ENCODE measurements at places on chromosomes 3 and 15.

GRCh38 chr3:185825639-185826481 lies 1.0 kb upstream of the IGF2BP2 start:
- no peak for DNase-seq

DNA sequence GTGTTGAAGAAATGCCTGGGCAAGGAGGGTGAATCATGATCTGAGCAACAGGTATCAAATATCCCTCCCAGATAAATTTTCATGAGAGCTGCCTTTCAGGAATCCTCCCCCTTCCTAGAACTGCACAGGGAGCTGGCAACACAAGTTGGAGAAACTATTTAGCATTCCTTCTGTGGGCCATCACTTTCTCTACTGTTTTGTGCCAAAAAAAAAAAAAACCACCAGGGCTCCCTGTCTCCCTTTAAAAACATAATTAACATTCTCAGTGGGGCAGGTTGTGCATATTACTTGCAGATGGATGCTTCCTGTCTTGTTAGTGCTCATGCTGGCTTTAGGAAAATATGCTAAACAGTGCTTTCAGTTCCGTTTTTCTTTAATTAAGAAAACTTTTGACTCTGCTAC lies 234.9 kb upstream of the LMCD1 start:
- DNase-seq = no peak

DNA sequence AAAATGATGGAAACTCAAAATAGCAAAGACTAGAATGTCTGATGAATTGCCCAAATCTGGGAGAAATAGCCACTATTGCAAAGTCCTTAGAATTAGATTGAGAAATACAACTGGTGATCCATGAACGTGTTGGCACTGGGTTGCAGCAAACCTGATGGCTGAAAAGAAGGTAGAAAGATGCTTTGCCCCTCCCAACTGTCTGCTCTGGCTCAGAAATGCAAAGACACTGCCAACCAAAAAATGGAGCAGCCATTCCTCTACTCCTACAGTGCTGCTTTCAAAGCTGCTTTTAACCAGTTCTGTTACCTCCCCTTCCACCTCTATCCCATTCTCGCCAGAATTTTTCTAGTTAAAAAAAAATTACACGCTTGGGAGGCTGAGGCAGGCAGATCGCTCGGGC lies 60.7 kb downstream of the CPA3 start:
- DNase-seq = no peak

GRCh38 chr3:5388091-5388490 lies 200.6 kb downstream of the EDEM1 start:
- DNase-seq = peak; percentile 30

DNA sequence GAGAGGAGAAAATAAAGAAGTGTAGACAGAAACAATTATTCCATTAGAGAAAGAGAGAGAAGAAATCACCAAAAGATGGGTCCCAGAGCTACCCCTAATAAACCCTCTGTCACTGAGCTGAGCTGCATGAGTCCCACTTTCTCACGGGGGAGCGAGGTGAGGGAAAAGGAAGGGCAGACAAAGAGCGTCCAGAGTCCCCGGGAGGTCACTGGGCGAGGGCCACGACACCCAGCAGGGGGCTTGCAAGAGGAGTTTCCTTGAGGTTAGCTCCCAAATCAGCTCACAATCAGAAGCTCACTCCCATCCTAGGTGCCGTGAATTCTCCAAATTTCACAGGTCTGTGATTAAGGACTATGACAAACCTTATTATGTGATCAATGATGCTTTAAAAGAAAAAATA lies 62.3 kb downstream of the XXYLT1 start:
- no peak for DNase-seq

DNA sequence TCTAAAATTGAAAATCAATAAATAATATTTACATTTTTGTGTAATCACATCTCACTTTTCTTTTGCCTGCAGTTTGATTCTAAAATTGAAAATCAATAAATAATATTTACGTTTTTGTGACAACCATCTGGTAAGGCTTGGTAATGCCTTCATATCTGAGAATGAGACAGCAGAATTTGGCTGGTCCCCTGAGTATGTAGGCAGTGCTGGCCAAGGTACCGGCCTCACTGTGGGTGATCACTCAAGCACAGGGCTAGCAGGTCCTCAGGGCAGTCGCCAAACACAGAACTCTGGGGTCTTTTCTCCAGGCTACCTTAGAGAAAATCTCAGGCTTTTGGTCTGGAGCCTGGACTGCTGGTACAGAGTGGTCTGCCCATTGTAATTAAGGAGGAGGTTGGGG lies 26.2 kb downstream of the RTP3 start:
- DNase-seq = no peak

- no peak for DNase-seq
Measured at GRCh38 chr3:192933779-192934460, 16.3 kb upstream of the MB21D2 start.

- no peak for DNase-seq
Measured at GRCh38 chr3:34015204-34016142, 217.0 kb downstream of the PDCD6IP start.

DNA sequence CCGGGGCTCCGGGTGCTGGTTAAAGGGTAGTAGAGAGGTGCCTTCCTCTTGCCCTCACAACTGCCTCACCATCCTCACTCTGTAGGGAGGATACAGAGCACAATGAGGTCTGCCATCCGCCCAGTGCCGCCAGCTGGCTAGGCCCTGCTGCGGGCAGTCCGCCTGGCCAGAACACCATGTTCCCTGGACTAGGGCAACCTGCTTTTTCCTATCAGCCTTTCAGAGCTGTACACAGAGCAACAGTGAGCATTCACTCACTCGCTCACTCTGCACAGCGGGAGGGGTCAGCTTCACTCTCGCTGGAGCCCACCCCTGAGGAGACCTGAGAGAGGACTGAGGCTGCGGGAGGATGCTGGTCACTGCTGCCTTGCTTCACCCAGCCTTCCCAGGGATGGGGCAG lies 218.7 kb upstream of the CHRNA7 start:
- DNase-seq = no peak

DNA sequence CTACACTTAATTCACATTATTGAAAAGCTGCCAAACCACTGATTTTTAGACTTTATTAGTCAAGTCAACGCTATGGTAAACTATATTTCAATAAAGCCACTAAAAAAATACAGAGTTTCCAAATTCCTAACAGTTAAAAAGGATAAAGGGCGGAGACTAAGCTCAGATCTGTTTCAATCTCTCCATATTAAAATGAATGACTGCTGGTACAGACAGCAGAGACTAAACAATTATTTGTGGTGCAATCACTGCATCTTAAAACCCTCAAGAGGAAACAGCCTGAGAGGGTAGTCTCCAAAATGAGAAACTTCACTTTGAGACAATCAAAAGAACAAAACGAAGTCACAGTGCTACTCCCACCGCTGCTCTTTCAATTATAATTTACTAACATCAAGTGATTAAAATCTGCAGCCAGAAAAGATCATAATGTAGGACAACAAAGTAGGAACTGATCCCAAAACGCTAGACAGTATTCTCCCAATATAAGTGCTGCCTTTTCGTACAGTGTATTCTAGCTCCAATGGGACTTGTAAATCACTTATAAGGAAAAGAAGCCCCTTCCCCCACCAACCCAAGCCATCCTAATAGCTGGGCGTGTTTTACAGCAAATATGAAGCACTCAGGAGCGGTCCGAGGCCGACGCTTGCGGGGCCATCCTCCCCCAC lies 1.2 kb downstream of the UBP1 start:
- no peak for DNase-seq

DNA sequence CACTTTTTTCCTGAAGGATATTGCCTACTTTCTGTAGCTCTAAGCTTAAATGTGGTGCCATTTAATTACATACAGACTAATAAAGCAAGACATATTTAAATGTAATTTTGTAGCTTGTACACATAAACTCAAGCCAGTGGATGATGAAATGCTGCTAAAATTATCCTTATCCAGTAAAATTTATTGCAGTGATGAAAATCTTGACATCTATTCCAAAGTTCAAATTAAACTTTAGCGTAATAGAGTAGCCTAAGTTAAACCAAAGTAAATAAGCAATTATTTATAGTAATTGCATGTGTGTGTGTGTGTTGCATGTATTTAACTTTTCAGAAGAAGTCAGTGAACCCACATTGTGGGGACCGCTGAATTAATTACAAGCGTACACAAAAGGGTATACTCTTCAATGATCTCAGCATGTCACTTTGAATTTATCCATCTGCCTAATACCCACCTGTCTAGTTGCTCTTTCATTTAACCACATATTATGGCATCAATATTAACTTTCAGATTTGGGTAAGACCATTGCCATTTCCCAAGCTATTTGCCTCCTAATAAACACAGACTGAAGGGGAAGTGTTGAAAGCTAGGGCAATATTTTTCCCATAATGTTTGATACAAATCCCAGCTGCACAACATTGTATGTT lies 85.0 kb downstream of the MECOM start:
- no peak for DNase-seq

- no peak for DNase-seq
Measured at GRCh38 chr3:81173514-81173913, 587.9 kb downstream of the GBE1 start.

- no peak for DNase-seq
Measured at GRCh38 chr3:7576071-7576470, 715.2 kb downstream of the GRM7 start.

DNA sequence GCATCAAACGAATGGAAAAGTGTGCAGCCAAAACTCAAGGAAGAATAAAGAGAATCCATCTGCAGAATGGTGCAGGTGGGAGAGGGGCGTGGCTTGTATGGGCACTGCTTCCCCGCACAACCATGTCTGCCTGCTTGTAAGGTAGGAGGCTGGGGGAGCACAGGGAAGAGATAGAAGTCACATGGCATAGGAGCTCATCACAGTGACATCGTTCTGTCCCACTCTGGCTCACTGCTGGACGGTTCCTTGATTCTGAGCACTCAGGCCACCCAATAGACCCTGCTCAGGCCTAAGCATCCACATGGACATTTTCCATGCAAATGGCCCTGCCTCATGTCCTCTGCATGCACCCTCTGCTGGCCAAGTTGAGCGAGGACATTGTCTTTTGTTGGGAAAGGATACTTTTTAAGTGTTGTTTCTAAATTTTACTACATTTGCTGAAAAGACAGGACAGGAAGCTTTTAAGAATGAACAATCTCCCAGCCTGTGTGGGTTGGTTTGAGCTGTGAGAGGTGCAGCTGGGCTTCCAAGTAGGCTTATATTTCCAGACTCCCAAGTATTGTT lies 3.1 kb downstream of the MYLK start:
- no peak for DNase-seq

GRCh38 chr3:58863206-58863605 lies 186.6 kb downstream of the CFAP20DC start:
- DNase-seq = no peak

- DNase-seq = no peak
Measured at GRCh38 chr15:40985541-40986330, 32.5 kb downstream of the CHAC1 start.

DNA sequence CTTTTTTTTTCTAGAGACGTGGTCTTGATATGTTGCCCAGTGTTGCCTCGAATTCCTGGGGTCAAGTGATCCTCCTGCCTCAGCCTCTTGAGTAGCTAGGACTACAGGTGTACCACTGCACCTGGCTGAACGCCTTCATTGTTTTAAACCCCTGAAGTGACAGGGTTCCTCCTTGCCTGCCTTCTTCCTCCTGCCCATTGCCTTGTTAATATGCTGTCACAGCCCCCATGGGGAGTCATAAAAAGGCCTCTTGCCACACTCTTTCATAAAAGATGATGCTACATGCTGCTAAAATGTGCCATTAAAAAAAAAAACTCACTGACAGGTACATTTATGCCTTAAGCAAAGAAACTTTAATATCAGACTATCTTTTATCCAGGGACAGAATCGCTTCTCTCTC lies 116.8 kb upstream of the SKOR1 start:
- peak; percentile 23 for DNase-seq

GRCh38 chr15:34366271-34367065 lies 528 bp downstream of the LPCAT4 start:
- peak; percentile 1 for DNase-seq

DNA sequence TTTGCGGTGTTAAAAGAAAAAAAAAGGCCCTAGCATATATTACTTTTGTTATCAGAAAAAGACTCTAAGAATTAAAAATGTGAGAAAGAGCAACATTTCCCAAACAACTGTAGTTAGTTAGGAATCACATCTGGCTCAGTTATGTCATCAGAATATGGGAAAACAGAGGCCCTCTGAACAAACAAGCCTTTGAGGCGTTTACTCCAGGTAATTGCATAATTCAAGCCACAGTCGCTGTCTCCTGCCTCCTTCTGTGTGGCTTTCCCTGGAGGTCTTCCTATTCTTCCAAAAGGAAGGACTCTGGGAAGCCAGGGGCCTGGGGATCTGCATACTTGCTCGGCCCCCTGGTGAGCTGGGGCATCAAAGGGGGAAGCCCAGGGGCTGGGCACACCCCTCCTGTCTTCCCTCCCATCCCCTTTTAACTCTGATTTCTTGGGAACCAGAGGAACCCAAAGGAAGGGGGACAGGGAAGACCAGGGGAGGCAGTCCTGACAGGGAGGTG lies 3.7 kb upstream of the FAM107A start:
- no peak for DNase-seq

- DNase-seq = no peak
Measured at GRCh38 chr15:82530606-82531379, 9.5 kb downstream of the RPS17 start.

GRCh38 chr15:51183076-51183475 lies 88.4 kb upstream of the TNFAIP8L3 start:
- DNase-seq = no peak

DNA sequence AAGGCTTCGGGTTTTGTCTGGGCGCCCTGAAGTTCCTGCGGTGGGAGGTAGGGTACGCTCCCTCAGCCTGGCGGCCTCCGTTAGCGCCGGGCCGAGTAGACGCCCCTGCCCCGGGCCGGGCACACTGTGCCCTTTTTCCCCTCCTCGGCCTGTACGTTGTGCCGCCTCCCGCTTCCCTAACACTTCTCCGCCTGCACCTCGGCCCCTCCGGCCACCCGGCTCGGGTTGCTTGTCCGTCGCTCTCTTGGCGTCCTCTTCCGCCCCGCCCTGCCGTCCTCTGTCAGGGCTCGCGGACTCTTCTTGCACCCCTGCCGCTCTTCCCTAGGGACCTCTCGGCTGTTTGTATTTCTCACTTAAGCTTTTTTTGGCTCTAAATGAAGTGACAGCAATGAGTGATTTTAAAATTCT lies 384 bp downstream of the KNL1 start:
- no peak for DNase-seq

GRCh38 chr15:73601451-73602445 lies 31.4 kb downstream of the NPTN start:
- DNase-seq = no peak

GRCh38 chr15:68770216-68770615 lies 50.5 kb downstream of the ANP32A start:
- no peak for DNase-seq

DNA sequence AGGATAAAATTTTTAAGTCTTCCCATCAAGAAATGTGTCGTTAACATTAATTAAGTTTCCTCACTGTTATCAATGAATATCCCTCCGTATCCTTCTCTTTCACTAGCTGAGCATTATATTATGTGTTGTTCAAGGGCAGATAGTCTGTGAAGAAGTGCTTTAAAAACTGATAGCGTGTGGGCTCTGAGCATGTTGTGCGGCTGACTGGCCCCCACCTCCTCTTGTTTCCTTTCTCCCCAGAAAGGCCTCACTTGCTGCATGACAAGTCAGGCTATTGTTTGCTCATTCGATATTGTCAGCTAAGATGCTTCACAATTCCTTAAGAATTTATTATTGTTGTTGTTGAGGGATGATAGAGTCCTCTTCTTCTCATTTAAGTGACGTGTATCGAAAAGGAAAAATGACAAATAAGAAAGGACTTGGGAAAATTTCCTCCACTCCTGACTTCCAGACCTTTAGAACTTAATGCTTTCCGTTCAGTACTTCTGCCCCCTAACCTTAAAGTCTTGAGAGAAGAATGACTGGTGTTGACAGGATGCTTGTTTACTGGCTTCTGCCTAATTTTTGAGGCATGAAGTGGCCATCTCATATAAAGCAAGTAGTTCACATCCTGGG lies 298.3 kb downstream of the LPP start:
- no peak for DNase-seq
